ENCODE measurements at places on chromosomes 11 and 22. TPM values are rescaled to one million over a fixed set of nuclear protein-coding genes. Genes with fewer than 3 reads are reported as not detected.

The FOLR1 gene
- not detected for polyA plus RNA-seq

The LRRC32 gene
- 0.56 TPM for polyA plus RNA-seq

- DNase-seq, result peak; percentile 80
Measured at GRCh38 chr11:65419772-65420481, 2.7 kb upstream of the NEAT1 start.

The INS gene
- polyA plus RNA-seq, result not detected

- no peak for DNase-seq
Measured at GRCh38 chr11:59284773-59285129, 72.0 kb upstream of the MPEG1 start.

The NDUFV1 gene
- 133 TPM for polyA plus RNA-seq

The VSIG2 gene
- 0.80 TPM for polyA plus RNA-seq

The DSCAML1 gene
- polyA plus RNA-seq, result not detected

The ANAPC15 gene
- 105 TPM for polyA plus RNA-seq

The CHRM1 gene
- not detected for polyA plus RNA-seq

DNA sequence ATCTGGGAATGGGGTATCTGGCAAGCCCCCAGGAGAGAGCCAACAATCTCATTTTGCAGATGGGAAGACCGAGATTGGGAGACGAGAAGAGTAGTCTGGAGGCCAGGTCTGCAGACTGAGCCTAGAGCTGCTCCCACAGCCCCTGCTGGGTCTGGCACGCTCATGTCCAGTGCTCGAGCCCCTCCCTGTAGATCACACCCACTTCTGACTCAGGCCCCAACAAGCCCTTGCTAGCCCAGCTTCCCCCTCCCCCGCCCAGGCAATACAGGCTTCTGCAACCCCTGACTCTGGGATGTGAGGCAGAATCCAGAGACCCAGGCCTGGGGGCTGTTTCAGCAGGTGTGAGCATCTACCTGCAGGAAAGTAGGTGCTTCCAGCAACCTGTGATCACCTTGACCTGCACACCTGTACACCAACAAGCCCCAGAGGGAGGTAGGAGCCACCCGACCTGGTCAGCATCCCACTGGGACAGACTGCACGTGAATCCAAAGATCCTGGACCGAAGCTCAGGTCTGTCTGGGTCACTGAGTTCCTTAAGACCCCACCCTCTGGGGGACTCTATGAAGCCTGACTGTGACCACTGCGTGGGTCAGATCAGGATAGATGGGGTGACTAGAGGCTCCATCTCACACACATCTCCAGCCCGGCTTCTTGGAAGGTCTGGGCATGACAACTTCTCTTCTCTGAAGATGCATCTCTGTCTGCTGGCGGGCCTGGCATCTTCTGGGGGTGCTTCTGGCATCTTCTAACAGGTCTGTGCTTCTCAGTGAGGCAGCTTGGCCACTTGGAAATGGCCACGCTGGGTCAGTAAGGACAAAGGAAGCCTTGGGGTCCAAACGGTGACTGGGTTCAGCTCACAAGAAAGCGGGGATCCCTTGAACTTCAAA, 29.3 kb downstream of the LINC01488 start:
- no peak for DNase-seq

- no peak for DNase-seq
Measured at GRCh38 chr11:102026217-102026616, 21.0 kb upstream of the CFAP300 start.

GRCh38 chr11:86418917-86419316, 44.2 kb downstream of the CCDC81 start:
- no peak for DNase-seq

The TMEM121B gene
- not detected for polyA plus RNA-seq

DNA sequence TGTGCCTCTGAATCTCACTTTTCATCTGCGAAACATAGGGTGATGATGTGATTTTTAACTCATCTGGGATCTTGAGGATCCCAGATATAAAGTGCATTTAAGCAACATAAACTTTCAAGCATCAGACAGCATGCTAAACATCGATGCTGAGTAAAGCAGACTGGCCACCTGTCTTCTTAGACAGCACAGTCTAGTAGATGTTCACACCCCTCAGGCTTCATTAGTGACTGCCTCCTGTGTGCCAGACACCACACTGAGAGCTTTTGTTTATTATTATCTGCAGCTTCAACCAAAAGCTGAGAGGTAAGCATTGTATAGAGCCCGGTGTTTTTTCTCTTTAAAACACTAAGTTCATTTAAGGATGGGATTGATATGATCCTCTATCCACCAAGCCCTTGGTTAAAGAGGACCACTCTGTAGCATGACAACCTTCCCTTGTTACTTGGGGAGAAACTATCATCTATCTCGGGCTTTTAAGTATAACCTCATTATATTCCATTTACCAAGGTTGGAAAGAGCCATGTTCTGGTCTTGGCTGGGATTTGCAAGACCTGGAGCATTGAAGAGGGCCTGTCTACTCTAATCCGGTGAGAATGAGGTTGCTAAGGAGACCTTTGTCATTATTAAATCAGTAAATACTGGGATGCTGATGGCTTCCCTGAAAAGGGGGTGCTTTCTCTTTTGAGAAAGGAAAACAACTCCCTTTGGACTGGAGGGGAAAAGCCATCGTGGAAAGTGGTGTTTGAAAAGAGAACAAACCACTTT, 114.2 kb upstream of the SEZ6L start:
- DNase-seq, result no peak

The C11orf87 gene
- polyA plus RNA-seq, result not detected

DNA sequence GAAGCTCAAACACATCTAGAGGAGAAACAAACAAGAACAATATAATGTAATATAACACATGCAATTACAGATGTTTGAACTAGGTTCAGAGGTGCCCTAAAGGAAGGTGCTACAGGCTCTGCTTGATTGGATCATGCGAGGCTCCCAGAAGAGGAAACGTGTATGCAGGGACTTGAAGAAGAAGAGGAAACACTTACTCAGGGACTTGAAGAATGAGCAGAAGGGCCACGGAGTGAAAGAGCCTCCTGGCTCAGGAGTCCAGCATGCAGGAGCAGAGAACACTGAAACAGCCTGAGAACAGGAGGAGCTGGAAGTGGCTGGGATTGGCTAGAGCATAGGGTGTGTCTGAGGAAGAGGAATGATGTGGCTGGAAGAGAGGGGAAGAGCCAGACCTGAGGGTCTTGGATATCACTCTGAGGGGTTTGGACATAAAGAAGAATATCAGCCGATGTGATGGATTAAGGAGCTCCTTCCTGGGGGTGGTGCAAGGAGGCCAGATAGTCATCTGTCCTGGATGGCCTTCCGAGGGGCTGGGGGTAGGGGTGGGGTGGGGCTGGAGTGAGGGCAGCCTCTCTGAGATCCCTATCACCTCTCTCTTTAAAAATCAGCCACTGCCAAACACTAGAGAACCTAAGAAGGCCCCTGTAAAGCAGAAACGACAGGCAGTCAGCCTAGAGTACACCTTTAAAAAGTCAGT, 16.8 kb downstream of the FZD4 start:
- no peak for DNase-seq

GRCh38 chr11:122853971-122854446, 15.7 kb downstream of the CRTAM start:
- DNase-seq, result peak; percentile 61
